HTR-8/SVneo (cell line): ENCODE measurements at places on chromosomes 16 and 17.

DNA sequence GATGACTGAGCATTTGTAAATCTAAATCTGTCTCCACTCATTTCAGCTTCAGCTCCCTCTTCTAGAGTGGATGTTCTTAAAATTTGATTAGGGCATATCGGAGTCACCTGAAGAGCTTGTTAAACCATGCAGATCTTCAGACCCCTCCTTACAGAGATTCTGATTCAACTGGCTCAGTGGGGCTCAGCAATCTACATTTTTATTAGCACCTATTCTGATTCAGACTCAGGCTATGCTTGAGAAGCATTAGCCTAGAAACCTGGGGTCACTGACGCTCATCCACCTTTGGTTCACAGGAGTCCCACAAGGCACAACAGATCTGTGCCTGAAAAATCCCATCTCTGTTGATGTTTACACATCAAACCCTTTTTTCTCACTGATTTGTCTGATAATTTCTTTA, 365.6 kb downstream of the GRIN2A start:
- DNase-seq: no peak

DNA sequence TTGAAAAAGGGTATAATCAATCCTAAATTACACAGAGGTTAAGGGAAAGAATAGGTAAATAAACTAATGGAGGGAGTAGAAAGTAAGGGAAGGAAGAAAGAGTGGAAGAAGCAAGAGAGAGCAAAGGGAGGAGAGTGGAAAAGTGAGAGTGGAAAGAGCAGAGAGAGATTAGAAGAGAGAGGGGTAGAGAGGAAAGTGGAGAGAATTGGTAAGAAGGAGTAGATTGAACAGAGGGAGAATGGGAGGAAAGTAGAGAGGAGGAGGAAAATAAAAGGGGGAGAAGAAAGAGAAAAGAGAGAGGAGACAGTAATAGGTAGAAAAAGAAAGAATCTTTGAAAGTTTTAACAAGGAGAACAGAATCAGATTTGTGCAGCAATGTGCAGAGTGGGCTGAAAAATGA, 24.9 kb downstream of the TERB1 start:
- DNase-seq: no peak

DNA sequence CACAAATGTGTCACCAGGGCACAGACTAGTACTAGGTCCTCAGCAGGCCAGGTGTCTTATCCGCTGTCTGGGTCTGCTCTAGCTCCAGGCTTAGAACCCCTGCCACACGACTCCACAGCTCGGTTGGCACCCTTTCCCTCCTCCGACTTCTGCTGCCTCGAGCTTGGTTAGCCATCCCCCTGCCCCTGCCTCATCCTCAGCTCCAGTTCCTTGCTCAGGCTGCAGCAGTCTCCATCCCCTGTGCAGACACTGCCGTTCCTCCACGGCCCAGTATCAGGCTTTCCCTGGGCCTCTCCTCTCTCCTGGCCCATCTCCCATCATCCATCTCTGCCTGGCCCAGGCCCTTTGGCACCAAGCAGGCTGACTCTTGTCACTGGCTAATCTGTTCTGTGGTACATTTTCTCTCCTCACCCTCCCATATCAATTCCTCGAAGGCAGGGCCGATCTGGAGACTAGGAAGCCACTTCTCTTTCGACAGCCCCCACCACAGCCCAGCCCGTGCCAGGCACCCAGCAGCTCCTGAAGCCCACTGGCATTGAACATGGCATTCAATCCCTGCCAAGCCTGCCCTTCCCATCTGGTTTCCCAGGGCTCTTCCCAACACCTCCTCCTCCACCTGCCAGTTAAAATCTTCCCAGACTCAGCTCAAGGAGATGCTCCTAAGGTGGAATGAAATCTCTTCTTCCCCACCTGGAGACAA, 1.4 kb upstream of the GRN start:
- DNase-seq: no peak

GRCh38 chr17:2138318-2138717, 83.4 kb downstream of the HIC1 start:
- no peak for DNase-seq

- no peak for DNase-seq
Measured at GRCh38 chr16:12793120-12793864, 10.4 kb downstream of the CPPED1 start.

GRCh38 chr17:4978726-4979125, 8.7 kb downstream of the CAMTA2 start:
- DNase-seq: no peak

GRCh38 chr16:86048882-86049585, 150.1 kb downstream of the IRF8 start:
- DNase-seq: no peak

GRCh38 chr17:39485555-39485954, 24.3 kb downstream of the CDK12 start:
- DNase-seq: peak; percentile 64

GRCh38 chr17:60165971-60166370, 16.2 kb downstream of the CA4 start:
- DNase-seq: no peak

- DNase-seq: peak; percentile 98
Measured at GRCh38 chr17:75456417-75457046, at the start of gene TMEM94. TMEM94 (plus strand) TSS chr17:75456635; CDS start chr17:75471906, 15,271 bp downstream.
